Pons (tissue), 1 donor: ENCODE measurements at places on chromosomes 6 and 20.

DNA sequence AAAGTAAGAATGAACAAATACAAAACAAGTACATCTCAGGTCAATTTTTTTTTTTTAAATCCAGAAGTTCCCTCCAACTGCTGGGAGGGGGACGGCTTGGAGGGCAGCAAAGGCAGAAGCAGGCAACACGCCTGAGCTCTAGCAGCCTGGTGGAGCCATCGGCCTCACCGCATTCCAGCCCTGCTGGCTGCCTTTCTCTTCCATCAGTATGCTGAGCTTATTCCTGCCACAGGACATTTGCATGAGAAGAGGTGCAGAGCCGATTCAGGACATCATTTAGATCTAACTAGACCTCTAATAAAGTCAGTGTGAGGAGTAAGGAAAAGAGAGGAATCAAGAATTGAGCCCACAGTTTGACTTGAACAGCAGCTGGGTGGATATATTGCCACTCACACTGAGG, 318.8 kb downstream of the ZFAND3 start:
- DNase-seq: no peak

GRCh38 chr6:17865243-17865642, 122.2 kb downstream of the KIF13A start:
- DNase-seq: no peak

DNA sequence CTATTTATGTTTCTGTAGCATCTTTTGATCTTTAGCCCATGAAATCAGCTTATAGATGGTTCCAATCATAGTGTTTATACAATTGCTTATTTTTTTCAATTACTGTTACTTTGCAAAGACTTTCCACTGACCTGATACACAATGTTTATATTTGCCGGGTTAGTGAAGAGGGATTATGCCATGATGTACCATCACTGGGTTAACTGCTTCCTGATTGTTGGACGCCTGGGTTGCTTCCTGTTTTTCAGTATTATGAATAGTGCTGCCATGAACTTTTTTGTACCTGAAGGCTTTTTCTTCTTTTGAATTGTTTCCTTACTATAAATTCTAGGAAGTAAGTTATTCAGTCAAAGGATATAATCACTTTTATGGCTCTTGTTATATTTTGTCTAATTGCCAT, 6.9 kb downstream of the MANBAL start:
- no peak for DNase-seq

GRCh38 chr20:63452821-63453523, 19.5 kb downstream of the KCNQ2 start:
- DNase-seq: no peak

- no peak for DNase-seq
These were observed 46.2 kb downstream of the TRAF3IP2 start for GRCh38 chr6:111559188-111560097.

- DNase-seq: no peak
These were observed 5.7 kb upstream of the FKBP5 start for GRCh38 chr6:35694462-35694861.

- DNase-seq: peak; percentile 6
These were observed 404.1 kb upstream of the ID4 start for GRCh38 chr6:19432966-19433498.

GRCh38 chr20:54223285-54223684, 15.4 kb downstream of the PFDN4 start:
- DNase-seq: no peak
